ENCODE measurements at places on chromosomes 4 and X. TPM values are rescaled to one million over a fixed set of nuclear protein-coding genes. Genes with fewer than 3 reads are reported as not detected.

Gene ASB12
- not detected for total RNA-seq

Gene FAM13A
- 5.8 TPM for total RNA-seq

- H3K27ac ChIP-seq: no peak overlapping the region
- H3K4me3 ChIP-seq: no peak overlapping the region
- H3K4me1 ChIP-seq: no peaks in the 10 kb centered on the region
- H3K27me3 ChIP-seq: no peaks in the 10 kb centered on the region
- no peak for DNase-seq
These were observed 72.0 kb upstream of the INTU start for GRCh38 chr4:127560755-127561154.

Gene TEX13D
- not detected for total RNA-seq

Gene ANXA5
- total RNA-seq: 222 TPM

GRCh38 chr4:17275836-17276235, 236.1 kb downstream of the QDPR start:
- H3K36me3 ChIP-seq: no peaks in the 10 kb centered on the region

All from Panc1 (cell line).